ENCODE measurements at places on chromosomes 3 and 15.
A peak's percentile ranks its signal among the peaks of the same experiment; 100 is the strongest.

- DNase-seq = no peak
These were observed 271.6 kb downstream of the ERC2 start for GRCh38 chr3:56196700-56197099.

GRCh38 chr3:29385046-29385830 is 104.4 kb downstream of the RBMS3 start:
- DNase-seq = peak; percentile 33

DNA sequence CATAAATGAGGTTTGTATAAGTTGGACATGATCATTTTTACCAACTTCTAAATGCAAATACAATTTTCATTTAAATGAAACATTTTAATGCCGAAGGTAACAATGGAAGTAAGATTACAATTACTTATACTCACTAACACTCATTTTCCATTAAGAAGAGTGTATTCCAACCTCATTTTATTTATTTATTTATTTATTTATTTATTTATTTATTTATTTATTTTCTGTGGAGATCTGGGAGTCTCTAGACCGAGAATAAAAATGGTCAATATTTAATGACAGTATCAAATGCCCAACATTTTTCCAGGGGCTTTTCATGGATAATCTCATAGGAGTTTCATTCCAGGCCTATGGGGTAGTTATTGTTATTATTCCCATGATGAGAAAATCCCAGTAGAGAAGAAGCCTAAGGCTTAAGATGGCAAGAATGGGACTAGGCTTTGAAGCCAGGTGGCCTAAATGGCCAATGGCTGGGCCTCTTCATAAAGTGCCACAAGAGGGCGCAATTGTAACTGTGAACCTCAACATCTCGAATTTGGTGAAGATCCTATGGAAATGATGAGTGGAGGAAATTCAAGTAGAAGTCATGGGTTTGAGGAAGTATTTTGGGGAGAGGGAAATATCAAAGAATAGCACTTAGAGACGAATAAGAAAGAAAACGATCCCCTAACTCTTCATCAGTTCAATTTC is 21.3 kb downstream of the VGLL3 start:
- no peak for DNase-seq

DNA sequence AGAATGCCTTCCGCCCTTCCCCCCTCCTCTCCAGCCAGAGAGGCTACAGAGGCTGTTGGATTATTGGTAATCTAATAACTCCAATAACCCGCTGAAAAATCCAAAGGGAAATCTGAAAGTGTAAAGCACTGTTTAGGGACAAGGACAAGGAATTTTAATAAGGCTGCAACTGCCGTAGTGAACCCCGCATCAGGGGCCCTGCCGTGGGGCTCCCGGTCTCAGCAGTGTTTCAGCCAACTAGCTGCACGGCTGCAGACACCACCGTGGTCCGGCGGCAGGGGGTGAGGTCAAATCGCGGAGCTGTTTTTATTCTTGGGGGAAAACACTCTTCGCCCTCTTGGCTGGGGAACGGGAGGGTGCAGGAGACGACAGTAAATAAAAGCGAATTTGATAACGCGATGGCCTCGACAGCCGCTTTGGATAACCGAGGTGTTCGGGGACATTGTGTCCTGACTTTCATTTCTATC is 6.1 kb downstream of the BCL6 start:
- no peak for DNase-seq

- peak; percentile 82 for DNase-seq
These were observed at the start of gene PCBP4 for GRCh38 chr3:51967384-51968169. Gene PCBP4 (minus strand): TSS chr3:51967454. CDS start chr3:51961240, 6,214 bp downstream.

DNA sequence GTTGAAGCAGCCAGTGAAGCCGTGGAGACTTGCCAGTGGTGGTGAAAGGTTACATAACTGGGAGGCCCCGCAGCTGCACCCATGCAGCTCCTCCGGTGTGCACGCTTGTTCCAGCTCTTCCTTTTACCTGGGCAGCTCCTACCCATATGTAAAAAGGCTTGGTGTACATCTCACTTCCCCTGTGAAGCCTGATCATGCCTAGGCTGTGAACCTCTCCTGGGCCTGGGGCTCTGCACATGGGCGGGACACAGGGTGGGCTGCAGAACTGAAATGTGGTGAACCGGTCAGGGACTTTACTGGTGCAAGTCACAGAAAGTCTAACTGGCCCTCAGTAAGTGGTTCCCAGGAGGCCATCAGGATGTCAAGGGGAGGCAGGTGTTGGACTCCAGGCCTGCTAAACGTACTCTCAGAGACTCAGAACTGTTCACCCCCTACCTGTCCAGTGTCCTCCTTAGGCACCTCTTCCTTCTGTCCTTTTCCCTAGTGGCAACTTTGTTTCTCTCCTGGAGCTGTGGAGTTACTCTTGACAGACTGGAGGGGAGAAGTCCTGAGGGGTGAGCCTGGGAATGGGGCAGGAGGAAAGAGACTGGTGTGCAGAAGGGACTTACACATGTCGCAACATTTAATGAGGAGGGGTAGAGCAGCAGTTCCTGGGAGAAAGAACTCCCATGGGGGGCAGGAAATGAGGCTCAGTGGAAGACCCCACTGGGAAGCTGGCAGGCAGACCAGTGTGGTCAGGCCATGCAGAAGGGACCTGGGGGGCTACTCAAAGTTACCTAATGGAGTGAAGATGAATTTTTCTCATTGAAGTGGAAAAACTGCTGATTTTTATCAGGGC is 148.1 kb downstream of the EEFSEC start:
- DNase-seq = no peak

- DNase-seq = no peak
These were observed 25.1 kb upstream of the MTMR10 start for GRCh38 chr15:31016446-31016915.

GRCh38 chr15:57949374-57949943 is 116.1 kb downstream of the ALDH1A2 start:
- no peak for DNase-seq

DNA sequence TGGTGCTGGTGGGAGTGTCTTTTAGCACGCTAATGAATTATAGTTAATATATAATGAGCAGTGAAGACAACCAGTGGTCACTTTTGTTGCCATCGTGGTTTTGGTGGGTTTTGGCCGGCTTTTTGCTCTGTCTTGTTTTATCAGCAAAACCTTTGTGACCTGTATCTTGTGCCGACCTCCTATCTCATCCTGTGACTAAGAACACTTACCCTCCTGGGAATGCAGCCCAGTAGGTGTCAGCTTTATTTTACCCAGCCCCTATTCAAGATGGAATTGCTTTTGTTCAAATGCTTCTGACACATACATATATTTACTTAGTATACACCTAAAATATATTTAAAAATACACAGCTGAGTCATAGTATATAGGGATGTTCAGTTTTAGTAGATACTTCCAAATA is 770.3 kb downstream of the PDCD6IP start:
- DNase-seq = no peak

GRCh38 chr3:187762792-187763191 is 17.5 kb upstream of the BCL6 start:
- DNase-seq = no peak

- DNase-seq = no peak
These were observed 45.6 kb downstream of the CHST2 start for GRCh38 chr3:143165211-143165610.

DNA sequence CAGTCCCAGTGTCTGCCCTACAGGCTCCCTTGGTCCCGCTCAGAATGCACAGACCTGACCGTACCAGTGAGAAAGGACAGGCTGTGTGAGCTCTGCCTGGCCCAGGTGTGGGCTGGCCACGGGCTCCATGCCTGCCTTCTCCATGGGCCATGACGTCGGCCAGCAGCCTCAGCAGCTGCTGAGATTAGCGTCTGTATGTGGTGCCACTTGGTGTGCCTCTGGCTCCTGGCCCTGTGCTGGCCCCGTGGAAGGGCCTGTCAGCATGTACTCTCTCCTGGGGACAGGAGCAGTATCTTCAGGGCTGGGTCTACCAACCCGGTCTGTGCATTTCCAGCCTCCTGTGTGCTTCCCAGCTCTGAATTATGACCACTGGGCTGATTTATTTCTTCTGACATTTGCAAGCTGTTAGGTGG is 25.7 kb downstream of the KLF13 start:
- DNase-seq = no peak

DNA sequence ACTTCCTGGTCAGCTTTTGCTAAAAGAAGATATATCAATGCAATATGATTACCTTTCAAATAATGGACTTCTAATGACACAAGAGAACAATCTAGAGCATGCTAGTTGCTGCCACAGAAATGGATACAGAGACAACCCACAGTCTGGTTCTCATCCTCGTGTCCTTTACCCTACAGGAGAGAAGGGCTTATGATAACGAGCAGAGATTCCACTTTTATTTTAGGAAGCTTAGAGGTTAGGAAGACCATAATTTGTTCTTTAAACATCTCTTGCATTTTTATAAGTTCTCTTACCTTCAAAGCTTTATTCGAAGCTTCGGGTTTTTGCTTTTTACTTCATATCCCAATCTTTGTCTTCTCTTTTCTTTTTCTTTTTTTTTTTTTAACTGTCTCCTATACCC is 39.1 kb downstream of the FILIP1L start:
- DNase-seq = no peak

DNA sequence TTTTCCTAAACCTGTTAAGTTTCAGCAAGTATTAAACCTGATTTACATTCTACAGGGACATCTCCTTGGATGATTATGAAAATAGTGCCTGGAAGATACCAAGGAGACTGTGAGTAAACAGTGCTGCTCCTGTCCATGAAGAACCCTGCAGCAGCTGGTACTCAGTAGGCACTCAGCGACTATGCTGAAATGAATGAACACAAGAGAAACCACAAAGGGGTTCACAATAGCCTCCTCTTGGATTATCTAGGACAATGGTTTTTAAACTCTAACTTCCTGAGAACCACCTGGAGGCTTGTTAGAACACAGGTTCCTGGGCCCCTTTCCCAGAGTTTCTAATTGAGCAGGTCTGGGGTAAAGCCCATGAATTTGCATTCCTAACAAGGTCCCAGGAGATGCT is 488.4 kb upstream of the UBE2E2 start:
- no peak for DNase-seq

- DNase-seq = peak; percentile 81
These were observed at the start of gene SHC4 for GRCh38 chr15:48963524-48964113. Gene SHC4 (minus strand): TSS chr15:48963919. CDS start chr15:48963015, 904 bp downstream.

- no peak for DNase-seq
These were observed 132.3 kb downstream of the SNRPN start for GRCh38 chr15:25087137-25087536.

DNA sequence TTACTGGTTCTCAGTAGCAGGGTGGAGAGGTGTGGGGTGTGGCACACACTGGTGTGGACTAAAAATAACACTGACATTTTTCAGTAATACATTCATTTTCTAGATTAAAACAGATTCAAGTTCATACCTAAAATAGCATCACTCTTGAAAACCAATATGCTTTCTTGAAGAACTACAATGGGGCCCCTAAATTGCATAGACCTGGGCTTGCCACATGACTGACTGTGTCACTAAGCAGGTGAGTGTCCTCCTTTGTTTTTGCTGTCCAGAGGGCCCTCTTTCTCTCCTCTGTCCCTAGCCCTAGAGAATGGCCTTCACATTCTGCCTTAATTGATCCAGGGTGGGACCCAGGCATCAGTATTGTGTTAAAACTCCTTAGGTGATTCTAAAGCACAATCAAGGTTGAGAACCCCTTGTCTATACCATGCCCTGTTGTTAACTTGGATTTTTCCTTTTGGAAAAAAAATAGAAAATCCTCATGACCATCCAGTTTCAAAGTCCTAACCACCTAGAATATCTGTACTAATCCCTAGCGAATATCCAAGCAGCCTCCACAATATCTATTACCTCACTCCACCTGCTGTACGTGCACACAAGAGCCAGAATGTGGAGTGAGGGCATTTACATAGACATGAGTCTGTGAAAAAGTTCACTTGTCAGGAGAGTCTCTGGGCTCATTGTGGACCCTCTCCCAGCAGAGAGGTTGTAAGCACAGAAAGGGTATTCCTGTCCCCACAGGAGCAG is 18.7 kb upstream of the TMEM41A start:
- DNase-seq = no peak

GRCh38 chr15:55527150-55527549 is 19.1 kb upstream of the DNAAF4 start:
- no peak for DNase-seq

DNA sequence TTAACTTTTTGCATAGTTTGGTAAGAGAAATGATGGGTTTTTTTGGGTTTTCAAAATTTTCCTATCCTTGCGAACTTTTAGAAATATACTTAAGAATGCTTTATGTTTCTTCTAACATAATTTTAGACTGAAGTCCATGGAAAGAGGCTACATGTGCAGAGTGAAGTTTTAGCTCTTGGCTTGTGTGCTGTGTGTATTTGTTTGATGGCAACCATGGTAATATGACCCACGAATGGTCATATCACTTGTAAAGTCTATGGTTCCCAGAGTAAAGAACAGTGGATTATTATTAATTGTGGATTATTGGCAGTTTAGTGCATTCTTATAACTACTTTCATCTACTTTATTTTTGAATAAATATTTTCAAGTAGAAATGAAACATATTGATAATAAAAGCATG is 124.0 kb upstream of the GOLGA6L4 start:
- no peak for DNase-seq

GRCh38 chr3:195140816-195141793 is 129.9 kb downstream of the XXYLT1 start:
- no peak for DNase-seq

DNA sequence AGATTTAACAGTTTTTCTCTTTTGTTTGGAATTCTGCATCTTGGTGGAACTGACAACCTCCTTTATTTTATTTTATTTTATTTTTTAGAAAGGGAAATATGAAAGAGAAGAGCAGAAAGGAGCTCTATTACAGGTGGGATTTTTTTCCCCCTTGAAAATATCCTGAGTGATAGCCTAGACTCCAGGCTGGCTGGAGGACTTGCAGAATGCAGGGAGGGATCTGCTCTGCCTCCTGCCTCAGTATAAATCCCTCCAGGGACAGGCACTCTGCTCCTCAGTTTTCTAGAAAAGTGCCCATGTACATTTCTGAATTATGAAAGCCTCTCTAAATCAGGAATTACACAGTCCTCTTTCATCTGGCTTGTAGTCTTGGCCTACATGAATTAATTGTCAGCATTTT is 173.7 kb downstream of the TMEM108 start:
- DNase-seq = no peak

GRCh38 chr3:74267588-74268184 is 346.8 kb downstream of the CNTN3 start:
- DNase-seq = no peak

GRCh38 chr15:41774882-41775417 is 666 bp downstream of the MAPKBP1 start:
- DNase-seq = no peak

DNA sequence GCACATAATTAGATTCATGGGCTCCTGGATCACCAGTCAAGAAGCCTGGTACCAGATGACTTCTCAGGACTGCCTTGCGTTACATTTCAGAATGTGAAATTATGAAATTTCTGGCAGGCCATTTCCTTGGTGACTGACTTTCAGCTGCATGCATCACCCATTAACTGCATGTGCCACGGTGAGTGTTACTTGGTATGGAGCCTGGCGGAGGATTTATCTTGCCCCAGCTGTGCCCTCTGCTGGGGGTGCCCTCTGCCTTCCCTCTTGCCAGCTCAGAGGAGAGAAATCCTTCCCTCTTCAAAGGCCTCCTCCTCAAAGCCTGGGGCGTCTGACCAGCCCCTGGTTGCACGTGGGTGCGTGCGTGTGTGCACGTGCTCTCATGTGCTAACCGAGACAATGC is 57.7 kb upstream of the CTSH start:
- no peak for DNase-seq
